ENCODE measurements at places on chromosomes 11 and 22.
A peak's percentile ranks its signal among the peaks of the same experiment; 100 is the strongest.

DNA sequence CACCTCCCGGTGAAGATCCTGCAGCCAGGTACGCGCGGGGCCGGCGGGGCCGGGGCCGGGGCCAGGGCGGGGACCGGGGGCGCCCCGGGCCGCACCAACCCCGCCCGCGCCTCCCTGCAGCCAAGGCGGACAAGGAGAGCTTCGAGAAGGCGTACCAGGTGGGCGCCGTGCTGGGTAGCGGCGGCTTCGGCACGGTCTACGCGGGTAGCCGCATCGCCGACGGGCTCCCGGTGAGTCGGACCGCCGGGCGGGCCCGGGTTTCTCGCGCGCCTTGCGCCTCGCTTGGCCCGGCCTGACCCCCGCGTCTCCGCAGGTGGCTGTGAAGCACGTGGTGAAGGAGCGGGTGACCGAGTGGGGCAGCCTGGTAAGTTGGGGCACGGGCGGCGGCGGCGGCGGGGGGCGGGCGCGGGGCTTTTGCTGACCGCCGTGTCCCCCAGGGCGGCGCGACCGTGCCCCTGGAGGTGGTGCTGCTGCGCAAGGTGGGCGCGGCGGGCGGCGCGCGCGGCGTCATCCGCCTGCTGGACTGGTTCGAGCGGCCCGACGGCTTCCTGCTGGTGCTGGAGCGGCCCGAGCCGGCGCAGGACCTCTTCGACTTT lies 531 bp downstream of the PIM3 start:
- DNase-seq: peak; percentile 89
- H3K4me1 ChIP-seq: peaks cover 18% of the 10 kb centered on the region
- no peaks in the 10 kb centered on the region for H3K27me3 ChIP-seq
- peaks cover 17% of the 10 kb centered on the region for H3K36me3 ChIP-seq
- H3K4me3 ChIP-seq: peak overlapping the region; percentile 96
- H3K27ac ChIP-seq: peak overlapping the region; percentile 67

DNA sequence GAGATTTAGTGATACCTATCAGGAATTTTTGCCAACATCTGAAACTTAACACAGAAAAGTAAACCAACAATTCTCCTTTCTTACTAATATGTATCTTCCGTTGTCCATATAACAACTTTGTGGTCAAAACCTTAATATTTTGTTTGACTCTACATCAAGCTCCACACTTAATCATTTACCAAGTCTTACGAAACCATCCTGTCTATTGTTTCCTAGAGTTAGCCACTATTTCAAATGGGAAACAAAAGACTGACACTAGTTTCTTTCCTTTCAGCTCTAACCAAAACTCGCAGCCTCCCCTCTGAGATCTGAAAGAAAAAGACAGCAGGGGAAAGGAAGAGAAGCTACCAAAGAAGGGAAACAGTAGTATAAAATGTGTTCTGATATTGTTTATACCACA lies 26.5 kb upstream of the PRDM10 start:
- H3K27ac ChIP-seq: no peak overlapping the region
- no peaks in the 10 kb centered on the region for H3K27me3 ChIP-seq
- no peak overlapping the region for H3K4me3 ChIP-seq
- DNase-seq: no peak
- no peaks in the 10 kb centered on the region for H3K36me3 ChIP-seq

- no peaks in the 10 kb centered on the region for H3K4me1 ChIP-seq
- peak; percentile 26 for DNase-seq
- H3K36me3 ChIP-seq: no peaks in the 10 kb centered on the region
- no peak overlapping the region for H3K27ac ChIP-seq
- no peak overlapping the region for H3K4me3 ChIP-seq
Measured at GRCh38 chr11:84564180-84564866, 1062.8 kb downstream of the DLG2 start.

GRCh38 chr11:130649801-130650200 lies 201.4 kb downstream of the ADAMTS15 start:
- no peak overlapping the region for H3K4me3 ChIP-seq
- no peak overlapping the region for H3K27ac ChIP-seq
- H3K4me1 ChIP-seq: no peaks in the 10 kb centered on the region
- H3K36me3 ChIP-seq: no peaks in the 10 kb centered on the region

DNA sequence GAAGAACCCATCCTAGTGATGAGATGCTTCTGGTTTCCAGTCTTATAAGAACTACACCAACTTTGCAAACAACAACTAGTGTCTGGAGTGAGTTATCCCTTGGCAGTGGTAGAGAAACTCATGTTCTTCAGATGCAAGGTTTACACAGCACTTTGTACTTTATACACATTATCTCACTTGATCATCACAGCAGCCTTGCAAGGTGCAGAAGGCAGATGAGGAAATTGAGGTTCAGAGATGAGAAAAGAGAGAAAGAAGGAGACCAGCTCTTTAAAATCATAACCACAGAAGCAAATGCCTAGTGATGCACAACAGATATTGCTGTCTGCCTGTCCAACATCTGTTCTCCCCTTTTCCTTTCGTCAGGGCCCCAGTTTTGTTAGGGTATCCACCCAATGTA lies 16.7 kb upstream of the CD44 start:
- H3K4me3 ChIP-seq: no peak overlapping the region
- no peaks in the 10 kb centered on the region for H3K36me3 ChIP-seq
- no peaks in the 10 kb centered on the region for H3K4me1 ChIP-seq
- no peaks in the 10 kb centered on the region for H3K27me3 ChIP-seq
- no peak overlapping the region for H3K27ac ChIP-seq

- no peaks in the 10 kb centered on the region for H3K36me3 ChIP-seq
- no peak overlapping the region for H3K27ac ChIP-seq
- no peak for DNase-seq
- no peaks in the 10 kb centered on the region for H3K4me1 ChIP-seq
- H3K4me3 ChIP-seq: no peak overlapping the region
Measured at GRCh38 chr11:109734566-109734965, 312.6 kb downstream of the C11orf87 start.

- DNase-seq: no peak
- H3K27ac ChIP-seq: no peak overlapping the region
- H3K4me1 ChIP-seq: no peaks in the 10 kb centered on the region
- no peak overlapping the region for H3K4me3 ChIP-seq
- no peaks in the 10 kb centered on the region for H3K27me3 ChIP-seq
Measured at GRCh38 chr11:114616516-114616915, 20.9 kb upstream of the NXPE4 start.

GRCh38 chr22:32310777-32311176 lies 46.9 kb upstream of the RFPL3 start:
- no peaks in the 10 kb centered on the region for H3K4me1 ChIP-seq
- no peak overlapping the region for H3K4me3 ChIP-seq
- H3K27me3 ChIP-seq: no peaks in the 10 kb centered on the region
- H3K27ac ChIP-seq: no peak overlapping the region
- no peak for DNase-seq

DNA sequence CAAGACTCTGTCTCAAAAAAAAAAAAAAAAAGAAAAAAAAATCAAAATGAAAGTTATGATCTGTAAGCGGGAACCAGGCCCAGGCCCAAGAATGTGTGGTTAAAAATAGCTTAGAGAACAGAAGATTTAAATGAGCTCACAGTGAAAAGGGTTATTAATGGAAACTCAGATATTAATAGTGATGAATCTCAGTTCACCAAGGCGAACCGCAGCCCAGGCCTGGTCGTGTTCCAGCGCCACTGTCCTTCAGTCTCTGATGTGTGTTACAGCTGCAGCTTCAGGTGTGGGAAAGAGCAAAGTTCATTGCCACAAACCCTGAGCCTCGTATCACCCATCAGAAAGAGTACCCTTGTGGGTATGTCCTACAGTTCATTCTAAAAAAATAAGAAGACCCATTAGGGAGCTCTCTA lies 107.1 kb downstream of the GAB2 start:
- no peaks in the 10 kb centered on the region for H3K27me3 ChIP-seq
- no peak overlapping the region for H3K4me3 ChIP-seq
- peak; percentile 10 for DNase-seq

- no peaks in the 10 kb centered on the region for H3K36me3 ChIP-seq
- no peak for DNase-seq
- no peak overlapping the region for H3K27ac ChIP-seq
Measured at GRCh38 chr11:57571606-57572005, 4.1 kb upstream of the UBE2L6 start.

- H3K4me1 ChIP-seq: peaks cover 30% of the 10 kb centered on the region
- H3K36me3 ChIP-seq: peaks cover 14% of the 10 kb centered on the region
- H3K4me3 ChIP-seq: peak overlapping the region; percentile 13
- DNase-seq: no peak
- no peak overlapping the region for H3K27ac ChIP-seq
Measured at GRCh38 chr11:119027561-119028345, 2.9 kb downstream of the SLC37A4 start.

DNA sequence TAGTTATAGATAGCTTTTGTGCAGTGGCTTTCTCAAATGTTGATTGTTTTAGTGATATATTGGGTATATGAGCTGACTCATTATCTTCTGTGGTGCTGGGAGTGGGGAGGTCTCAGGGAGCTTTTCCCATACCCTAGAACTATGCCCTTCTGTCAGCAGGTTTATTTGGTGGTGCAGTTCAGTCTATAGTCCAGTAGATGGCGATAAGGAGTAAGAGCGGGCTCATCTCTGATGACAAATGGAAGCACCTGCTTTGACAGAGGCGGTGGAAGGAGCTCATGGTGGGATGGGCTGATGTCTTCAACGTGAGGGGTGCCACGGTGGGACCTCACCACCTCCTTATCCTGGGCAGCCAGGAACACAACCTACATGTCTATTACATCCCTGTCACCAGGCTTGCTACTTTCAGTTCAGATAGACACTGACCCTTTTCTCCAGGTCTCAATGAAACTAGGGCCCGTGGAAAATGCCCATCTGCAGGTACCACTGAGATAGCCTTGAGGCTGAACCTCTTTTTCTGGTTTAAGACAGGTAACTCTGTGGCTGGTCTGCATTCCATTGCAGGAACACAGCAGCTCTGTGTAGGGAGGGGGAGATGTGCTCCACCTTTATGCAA lies 13.0 kb upstream of the OR6A2 start:
- H3K4me3 ChIP-seq: no peak overlapping the region
- H3K36me3 ChIP-seq: no peaks in the 10 kb centered on the region
- DNase-seq: no peak
- H3K4me1 ChIP-seq: no peaks in the 10 kb centered on the region

GRCh38 chr11:120548682-120549209 lies 37.2 kb downstream of the GRIK4 start:
- H3K27me3 ChIP-seq: no peaks in the 10 kb centered on the region
- DNase-seq: no peak
- H3K4me3 ChIP-seq: no peak overlapping the region
- H3K36me3 ChIP-seq: no peaks in the 10 kb centered on the region
- H3K27ac ChIP-seq: no peak overlapping the region
- H3K4me1 ChIP-seq: peaks cover 16% of the 10 kb centered on the region

DNA sequence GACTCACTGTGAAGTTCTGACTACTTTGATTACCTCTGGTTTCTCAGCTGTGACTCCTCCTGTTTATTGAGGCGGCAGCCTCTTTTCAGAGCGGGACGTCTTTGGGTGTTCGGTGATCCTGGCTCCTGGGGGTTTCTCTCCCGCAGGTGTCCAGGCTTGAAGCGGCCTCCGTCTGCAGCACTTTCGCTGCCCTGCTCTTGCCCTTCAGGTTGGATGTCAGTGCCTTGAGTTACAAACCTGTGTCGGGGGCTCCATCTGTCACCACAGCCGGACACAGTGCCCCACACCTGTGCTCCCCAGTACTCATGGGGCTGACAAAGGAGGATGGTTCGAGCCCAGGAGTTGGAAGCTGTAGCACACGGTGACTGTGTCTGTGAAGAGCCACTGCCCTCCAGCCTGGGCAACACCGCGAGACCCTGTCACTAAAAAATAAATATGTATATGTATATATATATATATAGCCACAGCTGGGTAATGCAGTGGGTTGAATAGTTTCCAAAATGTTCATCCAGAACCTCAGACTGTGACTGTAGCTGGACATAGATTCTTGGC lies 104.1 kb downstream of the BRD1 start:
- DNase-seq: no peak
- no peaks in the 10 kb centered on the region for H3K36me3 ChIP-seq
- H3K4me1 ChIP-seq: no peaks in the 10 kb centered on the region
- no peak overlapping the region for H3K27ac ChIP-seq

- no peak overlapping the region for H3K4me3 ChIP-seq
- no peak for DNase-seq
- no peaks in the 10 kb centered on the region for H3K4me1 ChIP-seq
- peak overlapping the region; percentile 2 for H3K27ac ChIP-seq
- no peaks in the 10 kb centered on the region for H3K36me3 ChIP-seq
Measured at GRCh38 chr11:96112192-96113128, 188.6 kb upstream of the MTMR2 start.

- no peaks in the 10 kb centered on the region for H3K36me3 ChIP-seq
- H3K27ac ChIP-seq: no peak overlapping the region
- DNase-seq: peak; percentile 11
- no peaks in the 10 kb centered on the region for H3K4me1 ChIP-seq
- H3K4me3 ChIP-seq: no peak overlapping the region
Measured at GRCh38 chr22:30879415-30879797, 89.2 kb downstream of the MORC2 start.

- no peak overlapping the region for H3K4me3 ChIP-seq
- H3K27me3 ChIP-seq: no peaks in the 10 kb centered on the region
- no peaks in the 10 kb centered on the region for H3K4me1 ChIP-seq
- H3K27ac ChIP-seq: no peak overlapping the region
- DNase-seq: no peak
- no peaks in the 10 kb centered on the region for H3K36me3 ChIP-seq
Measured at GRCh38 chr11:60362241-60362640, 16.1 kb upstream of the MS4A7 start.

- peak overlapping the region; percentile 67 for H3K27ac ChIP-seq
- H3K4me1 ChIP-seq: peaks cover 23% of the 10 kb centered on the region
- peak; percentile 83 for DNase-seq
- no peaks in the 10 kb centered on the region for H3K27me3 ChIP-seq
- H3K36me3 ChIP-seq: no peaks in the 10 kb centered on the region
Measured at GRCh38 chr22:39253435-39254070, 8.8 kb upstream of the PDGFB start.

- no peaks in the 10 kb centered on the region for H3K27me3 ChIP-seq
- H3K4me3 ChIP-seq: no peak overlapping the region
- no peaks in the 10 kb centered on the region for H3K4me1 ChIP-seq
- no peak overlapping the region for H3K27ac ChIP-seq
Measured at GRCh38 chr11:59691156-59691555, 22.3 kb upstream of the PATL1 start.

DNA sequence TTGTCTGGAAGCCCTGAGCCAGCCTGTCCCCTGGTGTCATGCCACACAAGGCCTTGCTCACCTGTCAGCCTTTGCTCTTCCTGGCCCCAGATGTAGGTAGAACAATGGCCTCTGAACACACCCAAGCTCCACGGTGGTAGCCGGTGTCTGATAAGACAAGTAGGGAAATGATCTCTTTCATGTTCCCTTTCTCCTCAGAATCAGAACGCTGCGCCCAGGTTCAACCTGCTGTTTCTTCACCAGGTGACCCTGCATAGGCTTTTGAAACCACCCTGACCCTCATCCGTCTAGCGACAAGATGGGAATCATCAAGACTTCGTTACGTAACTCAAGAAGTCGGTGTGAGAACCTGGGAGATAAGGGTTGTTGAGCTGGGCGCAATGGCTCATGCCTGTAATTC lies 28.7 kb upstream of the YWHAH start:
- H3K4me3 ChIP-seq: no peak overlapping the region
- no peaks in the 10 kb centered on the region for H3K4me1 ChIP-seq
- H3K27ac ChIP-seq: no peak overlapping the region
- H3K36me3 ChIP-seq: no peaks in the 10 kb centered on the region
- DNase-seq: no peak
